ENCODE measurements at places on chromosomes 1 and 21.

DNA sequence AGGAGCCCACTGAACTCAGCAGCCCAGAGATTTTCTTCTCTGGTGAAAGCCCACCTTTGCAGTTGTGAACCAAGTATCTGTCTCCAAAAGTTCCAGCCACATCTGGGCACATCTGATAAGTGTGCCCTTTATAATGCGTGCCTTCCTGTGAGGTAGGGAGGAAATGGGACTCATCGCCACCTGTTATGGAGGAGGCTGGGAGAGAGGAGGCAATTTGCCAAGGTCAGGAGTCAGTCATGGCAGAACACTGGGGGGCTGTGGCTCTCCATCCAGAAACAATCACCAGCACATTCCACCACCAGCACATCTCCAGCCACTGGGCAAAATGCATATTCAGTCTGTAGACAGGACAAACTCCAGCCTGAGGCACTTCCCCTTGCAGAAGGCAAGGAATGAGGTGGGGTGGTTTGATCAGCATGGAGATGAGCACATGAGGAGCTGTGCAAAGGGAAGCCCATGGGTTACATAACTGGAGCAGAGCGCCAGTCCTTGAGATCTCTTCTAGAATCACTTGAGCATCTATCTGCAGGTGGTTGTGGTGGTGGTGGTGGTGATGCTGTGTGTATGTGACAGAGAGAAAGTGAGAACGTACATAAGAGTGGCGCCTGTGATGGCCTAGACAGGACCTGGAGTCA, 15.0 kb upstream of the LEMD1 start:
- DNase-seq, result no peak

GRCh38 chr1:212214325-212214724, 70.9 kb upstream of the PPP2R5A start:
- DNase-seq, result no peak

DNA sequence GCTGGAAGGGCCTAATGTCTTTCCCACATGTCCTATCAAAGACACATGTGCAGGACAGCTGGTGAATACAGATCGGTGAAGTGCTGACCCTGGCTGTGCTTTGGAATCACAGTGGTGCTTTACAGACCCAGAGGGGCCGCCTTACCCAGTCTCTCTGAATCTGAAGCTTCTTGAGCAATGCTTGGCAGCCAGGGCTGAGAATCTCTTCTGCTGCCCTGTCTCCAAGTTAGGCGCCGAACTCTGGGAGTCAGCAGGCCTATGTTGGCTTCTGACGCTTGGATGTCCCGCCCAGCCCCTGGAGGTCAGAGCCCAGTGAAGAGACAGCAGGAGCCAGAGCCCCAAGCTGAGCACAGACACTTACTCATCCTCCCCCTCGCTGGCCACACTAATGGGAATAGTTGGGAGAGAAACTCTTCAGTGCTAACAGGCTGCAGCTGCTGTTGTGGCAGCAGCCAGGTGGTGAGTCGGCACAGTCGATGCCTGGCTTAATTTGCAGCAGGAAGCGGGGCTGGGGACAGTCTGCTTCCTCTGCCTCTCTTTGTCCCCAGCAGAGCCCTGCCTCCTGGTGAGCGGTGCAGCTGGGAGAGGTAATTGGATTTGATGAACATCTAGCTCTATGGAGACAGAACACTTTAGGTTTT, 68.1 kb downstream of the URB2 start:
- peak; percentile 85 for DNase-seq

DNA sequence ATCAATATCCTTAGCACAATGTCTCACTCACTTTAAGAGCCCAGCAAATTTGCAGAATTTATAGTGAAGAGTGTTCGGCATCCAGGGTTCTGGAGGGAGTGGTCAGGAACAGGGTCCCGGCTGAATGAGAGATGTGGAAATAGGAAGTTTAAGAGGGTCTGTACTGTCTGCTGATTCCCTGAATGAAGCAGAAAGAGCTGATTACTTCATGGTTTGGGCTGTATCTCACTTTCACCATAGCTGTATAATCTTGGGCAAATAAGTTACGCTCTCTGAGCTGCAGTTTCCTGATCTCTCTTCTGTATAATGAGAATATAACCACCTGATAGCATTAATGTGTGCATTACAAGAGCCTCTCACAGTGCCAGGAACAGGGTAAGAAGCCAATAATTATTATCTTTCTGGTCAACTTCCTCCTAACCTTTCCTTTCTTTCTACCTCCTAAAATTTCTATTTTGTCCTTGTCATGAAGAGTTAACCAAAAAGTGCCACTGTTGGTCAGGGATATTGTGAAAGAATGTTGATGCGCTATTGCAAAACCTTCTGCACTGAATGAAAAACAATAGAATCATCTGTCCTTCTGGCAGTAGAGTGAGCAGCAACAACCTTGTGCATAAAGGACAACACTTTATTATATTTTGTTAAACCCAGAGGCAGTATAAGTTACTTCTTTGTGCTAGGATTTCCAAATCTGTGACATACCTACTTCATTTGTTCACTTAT, 14.7 kb upstream of the PTGFR start:
- no peak for DNase-seq

DNA sequence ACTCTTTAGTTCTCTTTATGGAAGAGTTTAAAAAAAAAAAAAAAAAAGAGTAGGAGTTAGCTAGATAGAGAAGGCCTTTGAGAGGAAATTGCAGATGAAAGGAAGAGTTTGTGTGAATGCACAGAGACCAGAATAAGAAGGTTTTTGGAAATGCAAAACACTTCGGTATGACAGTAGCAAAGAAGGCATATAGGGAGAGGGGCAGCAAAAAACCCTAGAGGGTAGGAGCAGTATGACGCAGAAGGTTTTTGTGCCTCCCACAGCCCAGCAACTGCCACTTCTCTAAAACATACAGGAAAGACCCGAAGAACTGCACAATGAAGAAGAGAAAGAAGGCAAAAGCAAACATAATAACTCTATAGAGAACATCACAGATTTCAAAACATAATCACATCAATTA, 84.3 kb downstream of the WDR64 start:
- no peak for DNase-seq

DNA sequence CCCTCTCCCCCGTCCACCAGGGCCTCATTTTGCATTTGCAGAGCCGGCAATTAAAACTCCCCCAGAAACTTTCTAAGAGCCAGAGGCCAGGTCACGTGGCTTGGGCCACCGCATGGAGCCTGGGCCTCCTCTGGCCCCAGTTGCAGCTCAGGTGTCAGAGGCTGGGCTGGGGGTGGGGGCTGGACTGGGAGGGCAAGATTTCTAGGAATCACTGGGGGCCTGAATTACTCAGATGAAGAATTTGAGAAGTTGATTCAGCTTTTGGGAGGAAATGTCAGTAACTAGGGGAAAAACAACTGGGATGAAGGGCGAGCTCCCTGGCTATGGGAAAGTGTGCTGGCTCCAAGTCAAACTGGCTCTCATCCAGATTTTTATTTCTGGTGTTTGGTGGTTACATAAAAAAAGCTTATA, 151.0 kb downstream of the CDC7 start:
- DNase-seq, result peak; percentile 70

GRCh38 chr1:6512908-6513280, 21.4 kb upstream of the PLEKHG5 start:
- DNase-seq, result no peak

- DNase-seq, result no peak
Observed at GRCh38 chr1:9688599-9688998, 37.1 kb downstream of the PIK3CD start.

GRCh38 chr1:84907095-84907827, 14.3 kb upstream of the LPAR3 start:
- DNase-seq, result no peak

- DNase-seq, result no peak
Observed at GRCh38 chr21:16211339-16212303, 481.8 kb downstream of the USP25 start.

- no peak for DNase-seq
Observed at GRCh38 chr1:95176861-95177260, 57.1 kb upstream of the RWDD3 start.

DNA sequence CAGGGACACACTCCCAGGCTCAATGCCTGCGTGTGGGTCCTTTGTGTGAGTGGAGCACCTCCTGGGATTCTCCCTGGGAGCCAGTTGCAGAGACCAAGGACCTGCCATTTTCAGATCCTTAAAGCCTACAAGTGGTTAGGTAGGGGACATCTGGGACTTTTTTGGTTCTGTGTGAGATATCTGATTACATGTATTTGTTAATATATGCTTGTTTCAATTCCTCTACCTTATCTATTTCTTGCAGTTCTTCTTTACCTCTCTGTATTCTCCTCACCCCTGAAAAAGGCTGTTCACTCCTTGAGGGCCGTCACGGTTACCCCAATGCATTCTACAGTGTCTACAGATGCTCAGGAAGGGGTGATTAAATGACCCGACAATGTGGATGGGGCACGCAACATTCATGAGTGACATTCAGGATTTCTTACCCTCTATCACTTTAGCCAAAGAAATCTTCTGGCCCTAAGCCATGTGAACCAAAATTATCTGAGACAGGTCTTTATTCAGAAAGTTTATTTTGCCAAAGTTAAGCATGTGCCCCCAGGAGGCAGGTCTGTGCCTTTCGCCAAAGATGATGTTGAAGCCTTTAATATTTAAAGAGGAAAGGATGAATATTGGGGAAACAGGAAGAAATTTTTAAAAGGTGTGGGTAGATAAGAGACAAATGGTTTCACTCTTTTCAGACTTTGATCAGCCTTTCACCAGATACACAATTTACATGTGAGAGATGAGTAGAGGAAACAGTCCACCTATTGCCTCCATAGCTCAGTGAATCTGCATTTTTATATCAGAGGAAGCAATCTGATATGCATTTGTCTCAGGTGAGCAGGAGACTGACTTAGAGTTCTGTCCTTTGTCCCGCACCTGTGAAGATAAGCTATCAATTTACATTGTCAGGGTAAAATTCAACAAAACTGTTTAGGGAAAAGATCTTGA, 44.6 kb upstream of the MPZL1 start:
- no peak for DNase-seq

DNA sequence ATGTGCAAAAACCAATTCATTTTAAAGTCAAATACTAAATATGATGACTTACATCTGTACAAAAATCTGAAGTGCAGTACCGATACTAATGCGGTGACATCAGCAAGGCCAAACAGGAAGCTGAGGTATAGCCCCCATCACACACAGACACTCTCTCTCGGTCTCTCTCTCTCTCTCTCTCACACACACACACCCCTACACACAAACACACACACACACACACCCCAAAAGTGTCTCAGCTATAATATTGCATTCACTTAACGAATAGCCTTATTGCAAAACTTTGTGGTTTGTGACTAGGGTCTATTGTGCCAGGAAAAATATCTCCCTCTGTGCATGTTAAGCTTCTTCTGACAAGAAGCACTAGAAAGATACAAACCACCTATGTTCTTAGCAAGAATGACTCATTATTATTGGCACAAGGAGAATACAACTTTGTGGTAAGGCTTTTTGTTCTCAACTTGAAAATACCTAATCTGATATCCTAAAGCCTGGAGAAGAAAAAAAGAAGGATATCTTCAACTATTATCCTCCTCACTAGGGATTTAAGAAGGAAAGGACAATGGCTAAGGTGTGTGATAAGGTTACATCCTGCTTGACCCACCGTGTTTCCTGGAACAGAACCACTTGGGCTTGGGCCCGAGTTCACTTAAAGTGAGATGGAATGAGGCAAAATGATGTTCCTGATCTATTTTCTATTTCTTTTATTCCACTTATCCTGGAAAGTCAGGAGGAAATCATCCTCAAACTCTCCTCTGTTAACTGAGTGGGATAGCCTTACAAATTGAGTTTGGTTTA, 107.1 kb downstream of the NIBAN1 start:
- no peak for DNase-seq

DNA sequence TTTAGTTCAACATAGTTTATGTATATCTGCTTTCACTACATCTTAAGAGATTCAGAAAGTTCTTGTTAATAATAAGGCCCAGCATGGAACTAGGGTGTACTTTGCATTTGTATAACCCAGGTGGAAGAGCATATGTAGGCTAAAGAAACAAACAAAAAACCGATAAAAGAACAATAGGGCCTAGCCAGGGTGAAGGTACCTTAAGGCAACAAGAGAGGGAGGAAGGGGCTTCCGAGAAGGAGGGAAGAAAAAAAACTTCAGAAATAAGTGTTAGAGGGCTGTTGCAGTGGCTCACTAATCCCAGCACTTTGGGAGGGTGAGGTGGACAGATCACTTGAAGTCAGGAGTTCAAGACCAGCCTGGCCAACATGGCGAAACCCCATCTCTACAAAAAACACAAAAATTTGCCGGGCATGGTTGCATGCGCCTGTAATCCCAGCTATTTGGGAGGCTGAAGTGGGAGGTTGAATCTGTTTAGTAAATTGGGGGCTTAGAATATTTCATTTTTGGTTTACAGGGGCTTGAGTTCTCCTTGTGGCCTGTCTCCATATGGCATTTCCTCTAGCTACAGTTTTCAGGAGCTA, 4.7 kb upstream of the SPATA45 start:
- no peak for DNase-seq

GRCh38 chr1:172398193-172398592, 22.3 kb upstream of the C1orf105 start:
- DNase-seq, result no peak

DNA sequence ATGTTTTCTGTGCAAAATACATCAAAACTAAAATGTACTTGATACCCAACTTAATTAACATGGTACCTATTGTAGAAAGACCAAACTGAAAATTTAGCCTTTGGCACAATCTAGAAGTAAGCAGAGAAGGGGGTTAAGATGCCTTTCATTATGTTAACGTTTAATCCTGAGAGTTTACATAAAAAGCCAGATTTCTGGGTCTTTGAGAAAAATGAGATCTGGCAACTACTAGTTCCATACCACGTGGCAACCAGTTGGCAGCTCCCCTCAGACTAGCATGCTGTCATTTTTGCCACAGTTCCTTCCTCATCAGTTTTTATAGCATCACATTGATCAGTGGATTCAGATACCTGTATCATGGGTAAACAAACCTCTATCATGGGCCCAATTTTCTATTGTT, 1.5 kb downstream of the RO60 start:
- no peak for DNase-seq

DNA sequence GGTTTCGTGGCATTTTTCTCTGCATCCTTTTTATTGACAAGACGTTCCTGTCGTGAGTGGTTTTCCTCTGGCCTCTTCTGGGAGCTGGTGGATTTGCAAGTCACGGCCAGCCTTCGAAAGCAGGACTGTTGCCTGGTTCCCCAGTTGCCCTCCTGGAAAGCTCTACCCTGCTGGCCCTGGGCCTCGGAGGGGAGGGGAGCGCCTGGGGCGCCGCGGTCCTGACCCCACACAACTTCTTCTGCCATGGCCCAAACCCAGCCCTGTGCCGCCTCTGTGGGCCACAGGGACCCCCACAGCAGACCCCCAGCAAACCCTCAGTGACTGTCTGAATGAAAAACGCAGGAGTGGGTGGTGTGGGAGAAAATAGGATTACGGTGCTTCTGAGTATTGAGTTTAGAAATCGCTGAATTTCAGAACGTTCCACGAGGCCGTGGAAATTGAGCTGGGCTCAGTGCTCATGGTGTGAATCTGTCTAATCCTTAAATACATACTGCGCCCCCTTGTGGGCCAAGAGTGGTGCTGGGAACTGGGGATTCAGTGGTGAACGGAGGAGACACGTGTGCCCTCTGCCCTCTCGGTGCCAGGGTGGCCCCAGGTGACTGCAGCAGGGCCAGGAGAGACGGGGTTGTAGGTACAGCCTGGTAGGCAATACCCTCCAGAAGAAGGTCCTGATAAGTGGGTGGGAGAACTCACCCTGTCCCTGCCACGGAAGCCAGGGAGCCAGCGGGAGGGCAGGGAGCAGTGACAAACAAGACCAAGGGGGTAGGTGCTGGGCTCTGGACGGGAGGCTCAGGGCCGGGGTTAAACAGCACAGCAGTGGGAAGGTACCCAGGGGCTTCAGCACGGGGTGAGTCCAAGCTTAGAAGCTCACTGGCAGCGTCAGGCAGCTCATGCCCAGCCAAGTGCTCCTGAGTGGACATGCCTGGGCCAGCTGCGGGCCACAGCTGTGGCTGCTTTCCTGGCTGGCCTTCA, 101.2 kb upstream of the COL6A1 start:
- DNase-seq, result peak; percentile 55

Data from heart left ventricle (tissue), 16 donors.